GM23338 (cell line): ENCODE measurements at places on chromosomes 1 and 21. TPM values are rescaled to one million over a fixed set of nuclear protein-coding genes. Genes with fewer than 3 reads are reported as not detected.

GRCh38 chr1:58469476-58469875 lies 77.0 kb downstream of the OMA1 start:
- no peak overlapping the region for H3K27ac ChIP-seq
- H3K36me3 ChIP-seq: no peaks in the 10 kb centered on the region
- H3K4me3 ChIP-seq: no peak overlapping the region
- no peaks in the 10 kb centered on the region for H3K27me3 ChIP-seq
- no peak for DNase-seq

- no peaks in the 10 kb centered on the region; the same call in 1 of the 2 replicates for H3K36me3 ChIP-seq
- peaks cover 6% of the 10 kb centered on the region; the same call in 1 of the 2 replicates for H3K4me1 ChIP-seq
- H3K4me3 ChIP-seq: peak overlapping the region; percentile 32
- peak; percentile 89 for DNase-seq
Observed at GRCh38 chr1:182069028-182069466, 7.5 kb upstream of the ZNF648 start.

DNA sequence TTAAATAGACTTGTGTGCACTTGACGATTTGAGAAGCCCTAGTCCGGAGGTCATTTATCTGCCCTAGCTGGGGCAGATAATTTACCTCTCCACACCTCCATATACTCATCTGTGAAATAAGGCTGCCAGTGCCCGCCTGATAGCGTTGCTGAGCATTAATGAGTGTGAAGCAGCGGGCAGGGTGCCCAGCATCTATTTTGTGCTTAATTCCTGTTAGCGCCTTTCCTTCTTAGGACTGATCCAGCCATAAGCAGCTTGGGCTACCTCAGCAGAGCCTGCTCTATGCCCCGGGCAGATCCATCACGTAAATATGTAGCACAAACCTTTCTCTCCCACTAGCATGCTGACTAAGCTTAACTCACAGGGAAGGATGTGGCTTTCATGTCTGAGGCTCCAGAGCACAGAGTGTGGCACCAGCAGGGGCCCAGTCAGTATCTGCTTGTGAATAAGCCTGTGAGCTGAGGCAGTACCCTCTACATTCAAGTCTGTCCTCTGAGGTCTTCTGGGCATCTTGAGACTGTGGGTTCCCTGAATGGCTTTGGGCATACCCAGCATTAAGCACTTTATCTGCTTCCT lies 21.5 kb upstream of the RNF187 start:
- peak overlapping the region; percentile 82 for H3K4me3 ChIP-seq
- H3K27me3 ChIP-seq: peaks cover 91% of the 10 kb centered on the region
- H3K27ac ChIP-seq: no peak overlapping the region
- no peak for DNase-seq
- no peaks in the 10 kb centered on the region for H3K36me3 ChIP-seq

- H3K27me3 ChIP-seq: no peaks in the 10 kb centered on the region
- DNase-seq: no peak
- H3K36me3 ChIP-seq: no peaks in the 10 kb centered on the region
- no peak overlapping the region for H3K4me3 ChIP-seq
Observed at GRCh38 chr1:182303778-182304177, 87.8 kb downstream of the GLUL start.

Gene GTF2B
- 19.9 and 22.7 TPM in 2 replicates for total RNA-seq

GRCh38 chr1:244325056-244325758 lies 126.5 kb downstream of the ADSS2 start:
- no peak for DNase-seq
- H3K4me3 ChIP-seq: no peak overlapping the region
- peaks cover 5% of the 10 kb centered on the region; the same call in 1 of the 2 replicates for H3K4me1 ChIP-seq
- H3K27me3 ChIP-seq: no peaks in the 10 kb centered on the region
- H3K36me3 ChIP-seq: no peaks in the 10 kb centered on the region
- no peak overlapping the region for H3K27ac ChIP-seq

GRCh38 chr1:204445860-204446412 lies 34.3 kb upstream of the PPP1R15B start:
- H3K4me1 ChIP-seq: peaks cover 7% of the 10 kb centered on the region
- H3K4me3 ChIP-seq: no peak overlapping the region
- H3K27me3 ChIP-seq: no peaks in the 10 kb centered on the region
- peaks cover 3% of the 10 kb centered on the region; the same call in 1 of the 2 replicates for H3K36me3 ChIP-seq

DNA sequence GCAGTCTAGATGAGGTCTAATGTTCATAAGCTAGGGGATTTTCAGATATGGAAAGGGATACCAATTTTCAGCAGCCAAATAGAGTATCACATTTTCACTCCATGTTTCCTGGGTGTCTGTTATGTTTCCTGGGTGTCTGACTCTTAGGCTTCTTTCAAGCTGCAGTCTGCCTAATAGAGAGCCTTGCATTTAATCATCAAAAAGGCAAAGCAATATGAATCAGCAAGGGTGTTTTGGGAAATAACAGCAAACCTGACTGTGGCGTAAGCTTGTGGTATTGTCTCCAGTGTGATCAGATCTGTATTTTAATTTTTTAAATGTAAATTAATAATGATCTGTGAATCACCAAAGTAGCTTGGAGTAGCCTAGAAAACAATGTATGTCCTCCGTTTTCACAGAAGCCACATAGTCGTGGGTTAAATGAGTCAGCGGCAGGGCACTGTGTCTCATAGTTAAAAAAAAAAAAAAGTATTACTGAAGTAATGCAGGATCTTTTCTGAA lies 10.4 kb downstream of the LGALS8 start:
- DNase-seq: no peak
- H3K4me1 ChIP-seq: no peaks in the 10 kb centered on the region
- H3K27me3 ChIP-seq: no peaks in the 10 kb centered on the region
- H3K36me3 ChIP-seq: no peaks in the 10 kb centered on the region
- H3K4me3 ChIP-seq: no peak overlapping the region
- no peak overlapping the region for H3K27ac ChIP-seq

Gene MMP23B
- total RNA-seq: 12.5 and 15.8 TPM in 2 replicates

Gene PRELP
- 0.03 and 0.08 TPM in 2 replicates for total RNA-seq

Gene CLDN17
- total RNA-seq: not detected in 2 replicates

Gene PTPN7
- total RNA-seq: 0.12 TPM in 1 of 2 replicates, not detected in the other

Gene TBX19
- total RNA-seq: 0.82 and 1.1 TPM in 2 replicates

DNA sequence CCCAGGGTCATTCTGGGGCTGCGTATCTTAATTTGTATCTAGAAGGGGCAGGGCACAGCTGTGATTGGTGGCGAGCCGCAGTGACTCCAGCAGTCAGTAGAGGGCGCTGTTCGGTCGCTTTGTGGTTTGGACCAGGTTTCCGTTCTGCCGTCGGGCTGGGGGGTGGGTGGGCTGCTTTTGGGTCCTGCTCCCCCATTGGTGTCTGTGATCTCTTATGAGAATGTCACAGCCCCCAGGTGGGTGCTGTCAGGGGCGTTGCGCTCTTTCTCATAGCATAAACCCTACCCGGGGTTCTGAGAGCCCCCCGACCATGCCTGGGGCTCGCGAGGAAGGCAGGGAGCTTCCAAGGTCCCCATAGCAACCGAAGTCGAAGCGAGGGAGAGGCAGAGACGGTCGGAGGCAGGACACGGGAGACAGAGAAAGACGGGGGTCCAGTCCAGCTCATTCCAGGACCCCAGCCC lies 5.4 kb downstream of the TFF3 start:
- H3K4me1 ChIP-seq: peaks cover 11% of the 10 kb centered on the region; the same call in 1 of the 2 replicates
- no peaks in the 10 kb centered on the region for H3K36me3 ChIP-seq
- peak overlapping the region; percentile 59 for H3K4me3 ChIP-seq
- DNase-seq: peak; percentile 84

GRCh38 chr21:42929969-42930368 lies 4.5 kb upstream of the ERVH48-1 start:
- DNase-seq: no peak
- peak overlapping the region; percentile 98 for H3K27ac ChIP-seq
- peaks cover 26% of the 10 kb centered on the region for H3K4me1 ChIP-seq
- no peaks in the 10 kb centered on the region for H3K27me3 ChIP-seq
- H3K4me3 ChIP-seq: no peak overlapping the region

Gene MEX3A
- 31.5 and 38.1 TPM in 2 replicates for total RNA-seq

Gene MFN2
- total RNA-seq: 36.0 and 40.4 TPM in 2 replicates

GRCh38 chr1:171438441-171438840 lies 46.9 kb upstream of the PRRC2C start:
- H3K4me1 ChIP-seq: no peaks in the 10 kb centered on the region
- no peaks in the 10 kb centered on the region for H3K27me3 ChIP-seq
- H3K36me3 ChIP-seq: no peaks in the 10 kb centered on the region
- DNase-seq: no peak
- H3K27ac ChIP-seq: no peak overlapping the region

Gene PSMA5
- total RNA-seq: 94.2 and 104 TPM in 2 replicates
